Heart right ventricle (tissue), 16 donors: ENCODE measurements at places on chromosomes 3 and 15. TPM values are rescaled to one million over a fixed set of nuclear protein-coding genes. Genes with fewer than 3 reads are reported as not detected.

SYNPR gene
- polyA plus RNA-seq = not detected

HYAL3 gene
- polyA plus RNA-seq = 2.0 TPM

TM6SF1 gene
- 8.8 TPM for polyA plus RNA-seq

SUCNR1 gene
- not detected for polyA plus RNA-seq

GOLGA6D gene
- not detected for polyA plus RNA-seq

- no peaks in the 10 kb centered on the region for H3K36me3 ChIP-seq
- DNase-seq = no peak
- no peaks in the 10 kb centered on the region for H3K27me3 ChIP-seq
- H3K27ac ChIP-seq = no peak overlapping the region
- H3K4me1 ChIP-seq = no peaks in the 10 kb centered on the region
These were observed 568.4 kb upstream of the ZNF385D start for GRCh38 chr3:22319446-22319845.

DNA sequence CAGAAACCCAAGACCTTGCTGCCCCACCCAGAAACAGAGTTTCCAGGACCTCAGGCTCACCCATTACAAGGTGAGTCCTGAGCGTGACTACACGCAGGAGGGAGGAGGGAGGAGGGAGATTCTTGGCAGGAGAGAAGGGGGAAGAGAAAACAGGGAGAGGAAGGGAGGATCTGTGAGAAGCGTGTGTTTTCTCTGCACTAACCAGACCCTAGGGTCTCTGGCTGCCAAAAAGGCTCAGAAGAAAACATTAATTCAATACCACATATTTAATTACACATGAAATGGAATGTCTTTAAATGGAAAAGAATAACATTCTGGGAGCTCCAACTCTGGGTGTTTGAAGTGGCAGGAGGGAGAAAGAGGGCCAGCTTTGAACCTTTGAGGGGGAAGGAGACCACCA lies 309.0 kb downstream of the NTRK3 start:
- H3K27ac ChIP-seq = no peak overlapping the region
- DNase-seq = no peak
- no peaks in the 10 kb centered on the region for H3K36me3 ChIP-seq
- peaks cover 15% of the 10 kb centered on the region for H3K4me1 ChIP-seq
- H3K4me3 ChIP-seq = no peak overlapping the region
- H3K27me3 ChIP-seq = no peaks in the 10 kb centered on the region

- H3K4me1 ChIP-seq = peaks cover 11% of the 10 kb centered on the region
- no peak overlapping the region for H3K4me3 ChIP-seq
- H3K27ac ChIP-seq = no peak overlapping the region
- no peaks in the 10 kb centered on the region for H3K36me3 ChIP-seq
- no peaks in the 10 kb centered on the region for H3K27me3 ChIP-seq
These were observed 235.5 kb downstream of the OPA1 start for GRCh38 chr3:193828477-193828876.

- H3K27me3 ChIP-seq = no peaks in the 10 kb centered on the region
- no peaks in the 10 kb centered on the region for H3K4me1 ChIP-seq
- DNase-seq = no peak
These were observed 43.7 kb downstream of the TMEM45A start for GRCh38 chr3:100536093-100536492.

- H3K27me3 ChIP-seq = no peaks in the 10 kb centered on the region
- H3K27ac ChIP-seq = no peak overlapping the region
- H3K4me3 ChIP-seq = no peak overlapping the region
- DNase-seq = no peak
- H3K36me3 ChIP-seq = no peaks in the 10 kb centered on the region
These were observed 246.2 kb upstream of the CHRM5 start for GRCh38 chr15:33722005-33722672.

DNA sequence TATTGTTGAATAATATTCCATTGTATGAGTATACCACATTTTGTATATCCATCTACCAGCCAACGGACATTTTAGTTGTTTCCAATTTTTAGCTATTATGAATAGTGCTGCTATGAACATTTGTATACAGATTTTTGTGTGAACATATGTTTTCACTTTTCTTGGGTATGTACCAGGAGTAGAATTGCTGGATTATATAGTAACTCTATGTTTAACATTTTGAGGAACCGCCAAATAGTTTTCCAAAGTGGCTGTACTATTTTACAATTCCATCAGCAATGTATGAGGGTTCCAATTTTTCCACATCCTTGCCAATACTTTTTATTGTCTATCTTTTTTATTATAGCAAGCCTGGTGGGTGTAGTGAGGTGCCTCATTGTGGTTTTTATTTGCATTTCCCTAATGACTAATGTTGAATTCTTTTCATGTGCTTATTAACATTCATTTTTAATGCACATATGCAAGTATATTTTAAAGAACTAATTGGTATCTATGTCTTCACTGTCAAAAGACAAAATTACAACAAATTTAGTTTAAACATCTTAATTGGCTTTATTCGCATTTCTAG lies 77.5 kb upstream of the PIAS1 start:
- no peaks in the 10 kb centered on the region for H3K4me1 ChIP-seq
- no peaks in the 10 kb centered on the region for H3K36me3 ChIP-seq
- H3K27me3 ChIP-seq = no peaks in the 10 kb centered on the region
- H3K4me3 ChIP-seq = no peak overlapping the region
- no peak overlapping the region for H3K27ac ChIP-seq

- no peaks in the 10 kb centered on the region for H3K36me3 ChIP-seq
- H3K27me3 ChIP-seq = no peaks in the 10 kb centered on the region
- DNase-seq = no peak
- H3K4me3 ChIP-seq = no peak overlapping the region
These were observed 850.0 kb downstream of the EPHA3 start for GRCh38 chr3:89957451-89957850.

- H3K27me3 ChIP-seq = peaks cover 3% of the 10 kb centered on the region
- H3K36me3 ChIP-seq = peaks cover 36% of the 10 kb centered on the region
- DNase-seq = no peak
These were observed 8.2 kb downstream of the ALG3 start for GRCh38 chr3:184240384-184241140.

DNA sequence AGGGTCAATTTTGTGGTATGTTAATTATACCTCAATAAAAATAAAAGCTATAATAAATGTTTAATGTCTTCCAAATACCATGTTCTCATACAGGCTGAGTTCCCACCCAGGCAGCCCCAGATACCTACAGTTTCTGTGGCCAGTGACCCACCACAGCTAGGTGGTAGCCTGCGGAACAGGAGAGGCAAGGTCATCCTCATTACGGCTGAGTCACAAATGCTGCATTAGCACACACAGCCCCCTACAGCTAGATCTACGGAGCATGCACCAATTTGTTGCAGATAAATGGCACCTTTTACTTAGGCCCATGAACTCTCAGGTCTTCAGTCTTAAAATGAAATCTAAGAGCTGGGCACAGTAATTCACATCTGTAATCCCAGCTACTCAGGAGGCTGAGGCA lies 5.1 kb downstream of the SPATA12 start:
- H3K4me1 ChIP-seq = peaks cover 21% of the 10 kb centered on the region
- no peaks in the 10 kb centered on the region for H3K36me3 ChIP-seq
- no peaks in the 10 kb centered on the region for H3K27me3 ChIP-seq
- H3K27ac ChIP-seq = no peak overlapping the region
- no peak for DNase-seq

GRCh38 chr3:71360180-71360579 lies 223.3 kb downstream of the FOXP1 start:
- peaks cover 6% of the 10 kb centered on the region for H3K4me1 ChIP-seq
- no peaks in the 10 kb centered on the region for H3K27me3 ChIP-seq
- H3K4me3 ChIP-seq = no peak overlapping the region
- DNase-seq = no peak
- H3K36me3 ChIP-seq = peaks cover 10% of the 10 kb centered on the region
- no peak overlapping the region for H3K27ac ChIP-seq

DNA sequence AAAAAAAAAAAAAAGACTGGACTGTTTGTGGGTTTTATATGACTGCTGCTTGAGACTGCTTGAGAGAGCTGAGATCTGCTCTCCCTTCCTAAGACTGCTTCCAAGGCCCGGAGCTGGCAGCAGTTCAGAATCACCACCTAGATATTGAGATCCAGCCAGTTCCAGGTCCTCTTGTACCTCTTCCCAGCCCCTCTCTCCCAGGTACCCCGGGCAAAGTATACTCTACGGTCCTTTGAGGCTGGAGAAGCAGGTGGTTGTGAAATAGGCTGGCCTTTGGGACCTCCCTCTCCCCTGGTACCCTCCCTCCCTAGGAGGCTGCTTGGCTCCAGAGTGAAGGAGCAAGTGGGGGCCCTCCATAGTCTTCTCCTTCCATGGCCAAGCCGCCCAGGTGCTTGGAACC lies 12.6 kb upstream of the BAHD1 start:
- H3K27me3 ChIP-seq = no peaks in the 10 kb centered on the region
- H3K36me3 ChIP-seq = no peaks in the 10 kb centered on the region
- H3K4me1 ChIP-seq = no peaks in the 10 kb centered on the region
- DNase-seq = no peak

DNA sequence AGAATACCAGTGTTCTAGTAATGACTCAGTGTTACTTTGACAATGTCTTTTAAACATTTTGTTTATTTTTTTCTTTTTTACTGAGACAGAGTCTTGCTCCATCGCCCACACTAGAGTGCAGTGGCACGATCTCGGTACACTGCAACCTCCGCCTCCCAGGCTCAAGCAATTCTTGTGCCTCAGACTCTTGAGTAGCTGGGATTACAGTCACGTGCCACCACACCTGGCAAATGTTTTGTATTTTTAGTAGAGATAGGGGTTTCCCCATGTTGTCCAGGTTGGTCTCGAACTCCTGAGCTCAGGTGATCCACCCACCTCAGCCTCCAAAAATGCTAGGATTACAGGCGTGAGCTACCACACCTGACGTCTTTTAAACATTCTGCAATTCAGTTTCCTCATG lies 15.7 kb downstream of the AQR start:
- H3K4me3 ChIP-seq = no peak overlapping the region
- H3K27ac ChIP-seq = no peak overlapping the region
- H3K27me3 ChIP-seq = no peaks in the 10 kb centered on the region

GRCh38 chr3:149839896-149840295 lies 26.9 kb downstream of the RNF13 start:
- no peaks in the 10 kb centered on the region for H3K27me3 ChIP-seq
- no peaks in the 10 kb centered on the region for H3K4me1 ChIP-seq
- no peak overlapping the region for H3K4me3 ChIP-seq

- DNase-seq = no peak
- no peak overlapping the region for H3K27ac ChIP-seq
- H3K27me3 ChIP-seq = no peaks in the 10 kb centered on the region
- no peaks in the 10 kb centered on the region for H3K4me1 ChIP-seq
These were observed 632.7 kb downstream of the NTRK3 start for GRCh38 chr15:87623832-87624231.
